ENCODE measurements at places on chromosomes 7 and 10.

- peak; percentile 46 for DNase-seq
Measured at GRCh38 chr7:77538281-77539212, 1.5 kb downstream of the PTPN12 start.

DNA sequence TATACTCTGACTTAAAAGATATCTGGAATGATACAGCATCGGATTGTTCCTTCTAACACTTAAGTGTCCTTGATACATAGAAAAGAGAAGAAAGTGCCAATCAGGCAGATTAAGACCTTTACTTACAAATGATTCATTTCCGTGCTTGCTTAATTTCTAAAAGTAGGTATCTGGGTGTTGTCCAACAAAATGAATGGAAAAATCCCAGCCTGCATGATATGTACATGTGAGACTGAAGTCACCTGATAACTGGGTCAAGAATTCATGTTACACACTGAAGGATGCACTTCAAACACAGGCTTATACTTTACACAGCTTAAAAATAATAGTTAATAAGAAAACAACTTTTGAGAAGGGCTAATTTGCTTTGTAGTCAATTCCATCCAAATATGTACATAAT, 25.2 kb upstream of the PLXDC2 start:
- no peak for DNase-seq

GRCh38 chr7:28862595-28863272, 95.4 kb downstream of the TRIL start:
- no peak for DNase-seq

GRCh38 chr7:112752576-112752975, 37.6 kb downstream of the TMEM168 start:
- DNase-seq, result no peak

- DNase-seq, result no peak
Measured at GRCh38 chr7:17131060-17131345, 167.4 kb upstream of the AHR start.

DNA sequence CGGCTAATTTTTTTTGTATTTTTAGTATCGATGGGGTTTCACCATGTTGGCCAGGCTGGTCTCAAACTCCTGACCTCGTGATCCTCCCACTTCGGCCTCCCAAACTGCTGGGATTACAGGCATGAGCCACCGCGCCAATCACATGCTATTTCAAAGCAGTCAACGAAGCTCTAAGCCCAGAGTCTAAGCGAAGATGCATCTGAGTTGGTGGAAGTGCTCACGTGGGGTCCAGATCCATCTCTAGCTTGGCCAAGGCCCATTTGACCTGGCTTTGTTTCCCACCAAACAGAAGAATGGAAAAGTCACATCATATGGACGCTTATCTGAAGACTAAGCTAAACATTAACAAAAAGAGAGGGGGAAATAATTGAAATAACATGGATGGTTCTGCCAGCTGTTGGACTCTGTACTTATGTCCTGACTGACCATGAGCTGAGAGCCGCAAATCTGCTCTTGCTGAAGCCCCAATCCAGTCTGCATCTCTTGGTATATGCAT, 3.8 kb upstream of the GTF2I start:
- DNase-seq, result no peak

DNA sequence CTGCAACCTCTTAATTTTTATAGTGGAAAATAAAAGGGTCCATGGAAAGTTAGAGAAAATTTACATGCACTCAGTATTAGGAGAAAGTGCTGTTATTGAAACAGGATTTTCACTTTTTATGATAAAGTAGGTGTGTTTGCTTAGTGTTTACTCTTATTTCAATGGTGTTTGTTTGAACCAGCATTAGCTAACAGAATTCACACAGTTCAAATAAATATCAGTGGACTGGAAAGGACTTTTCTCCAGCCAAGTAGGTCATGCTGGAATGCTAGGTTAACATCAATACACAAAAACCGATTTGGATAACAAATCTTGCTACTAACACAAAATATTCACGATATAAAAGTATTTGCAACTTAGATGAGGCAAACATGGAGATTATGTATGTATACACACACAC, 49.4 kb upstream of the BET1 start:
- no peak for DNase-seq

- no peak for DNase-seq
Measured at GRCh38 chr7:50287129-50287528, 17.4 kb upstream of the IKZF1 start.

- no peak for DNase-seq
Measured at GRCh38 chr7:136392856-136393255, 415.7 kb upstream of the MTPN start.
